ENCODE measurements at places on chromosomes 6 and 20.

GRCh38 chr6:8429821-8430220 is 5.5 kb downstream of the SLC35B3 start:
- DNase-seq = no peak

DNA sequence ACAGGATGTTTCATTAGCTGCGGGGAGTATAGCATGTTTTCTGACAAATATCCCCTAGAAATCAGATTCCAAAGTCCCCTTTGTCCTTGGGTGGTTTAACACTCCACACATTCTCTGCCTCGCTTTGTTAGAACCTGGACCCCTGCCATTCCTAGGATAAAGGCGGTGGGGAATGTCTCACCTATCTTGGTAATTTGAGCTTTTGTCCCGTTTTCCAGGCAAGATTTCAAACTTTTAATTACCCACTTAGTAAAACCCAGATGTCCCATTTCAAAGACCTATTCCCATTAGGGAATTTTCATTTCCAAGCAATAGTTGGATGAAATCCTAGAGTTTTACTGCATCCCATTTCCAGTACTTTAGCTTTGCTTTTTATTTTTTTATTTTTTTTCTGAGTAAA is 501.0 kb upstream of the MAP3K7 start:
- DNase-seq = no peak

DNA sequence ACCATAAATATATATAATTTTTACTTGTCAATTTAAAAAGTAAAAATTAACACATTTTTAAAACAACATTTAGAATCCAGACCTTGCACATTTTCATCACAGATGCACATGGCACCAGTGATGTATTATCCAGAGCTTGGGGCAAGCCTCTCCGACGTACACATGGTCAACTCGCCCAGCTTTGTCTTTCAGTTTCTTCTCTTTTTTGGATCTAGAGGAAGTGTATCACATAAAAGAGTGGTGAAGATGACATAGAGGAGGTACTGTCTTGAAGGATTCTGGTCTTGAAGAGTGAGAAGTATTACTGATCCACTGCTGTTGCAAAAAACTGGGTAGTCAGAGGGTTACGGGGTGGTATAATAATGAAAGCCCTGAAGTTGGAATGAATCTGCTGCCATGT is 46.9 kb upstream of the TAB2 start:
- DNase-seq = no peak

- no peak for DNase-seq
These were observed 27.4 kb downstream of the UBE3D start for GRCh38 chr6:83038246-83038645.

GRCh38 chr20:37265152-37265551 is 3.5 kb upstream of the GHRH start:
- peak; percentile 52 for DNase-seq

- no peak for DNase-seq
These were observed 26.8 kb downstream of the TGM2 start for GRCh38 chr20:38138086-38138778.

DNA sequence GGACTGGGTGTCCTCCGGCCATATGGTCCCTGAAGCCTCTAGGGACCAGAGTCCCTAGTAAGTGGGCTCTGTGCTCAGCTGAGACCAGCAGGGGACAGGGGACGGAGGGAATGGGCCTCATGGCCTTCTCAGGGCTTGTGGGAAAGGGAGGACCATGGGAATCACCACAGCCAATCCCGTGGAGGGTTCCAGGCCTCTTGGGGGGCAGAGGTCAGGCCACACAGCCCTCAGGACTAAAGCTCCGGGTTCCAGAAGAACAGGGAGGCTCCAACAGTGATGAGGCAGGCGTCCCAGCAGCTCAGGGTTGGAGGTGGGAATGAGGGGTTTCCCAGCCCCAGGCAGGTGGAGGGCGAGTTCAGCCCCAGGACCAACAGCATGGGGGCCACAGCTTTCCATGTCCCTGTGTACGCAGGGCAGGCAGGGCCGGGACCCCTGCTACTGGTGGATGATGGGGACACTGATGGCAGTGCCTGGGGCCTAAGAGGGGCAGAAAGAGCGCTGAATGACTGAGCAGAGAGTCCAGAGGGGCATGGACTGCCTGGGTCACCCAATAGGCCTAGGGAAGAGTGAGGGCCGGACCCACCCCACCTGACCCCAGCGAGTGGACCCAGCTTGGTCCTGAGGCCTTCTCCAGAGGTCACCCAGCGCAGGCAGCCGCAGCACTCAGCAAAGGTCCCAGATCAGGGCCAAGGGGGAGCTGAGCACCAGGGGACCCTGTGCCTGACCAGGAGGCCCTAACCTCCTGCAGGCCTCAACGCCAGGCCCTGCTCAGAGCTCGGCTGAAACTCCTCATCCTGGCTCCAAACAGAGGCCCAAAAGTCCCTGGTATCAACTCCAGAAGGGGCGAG is 8.8 kb downstream of the MYL9 start:
- no peak for DNase-seq

DNA sequence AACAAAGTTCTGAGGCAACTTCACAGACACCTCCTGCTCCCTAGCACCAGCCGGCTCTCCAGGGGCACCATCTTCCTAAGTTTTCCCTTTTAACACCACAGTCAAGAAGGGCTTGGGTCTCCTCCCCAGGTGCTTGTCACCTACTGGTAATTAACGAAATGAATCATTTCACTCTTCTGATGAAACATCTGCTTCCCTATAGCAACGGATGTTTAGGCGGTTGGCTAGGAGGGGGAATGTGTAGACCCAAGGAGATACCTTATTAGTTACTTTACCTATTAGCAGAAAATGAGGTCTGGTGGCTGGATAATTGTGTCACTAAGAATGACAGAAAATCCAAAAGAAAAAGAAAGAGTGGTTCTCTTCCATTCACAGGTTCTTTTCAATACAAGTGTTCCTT is 46.3 kb upstream of the FABP7 start:
- DNase-seq = no peak

DNA sequence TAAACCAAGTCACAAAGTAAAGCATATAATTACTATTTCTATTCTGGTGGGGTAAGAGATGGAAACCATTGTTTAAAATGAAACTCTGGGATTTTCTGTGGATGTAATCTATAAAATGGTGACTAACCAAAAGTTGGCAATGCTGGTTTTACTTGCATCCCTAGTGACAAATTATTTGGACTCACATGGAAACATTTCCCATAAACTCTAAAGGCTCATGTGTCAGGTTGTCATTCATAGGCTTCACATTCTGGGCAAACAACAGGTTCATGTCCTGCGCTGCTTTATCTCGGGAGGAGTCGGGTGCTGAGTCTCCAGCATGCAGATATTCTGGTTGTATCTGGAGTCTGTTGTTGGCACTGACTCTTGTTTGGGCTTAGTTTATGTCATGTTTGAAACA is 98.0 kb upstream of the SCP2D1 start:
- no peak for DNase-seq

DNA sequence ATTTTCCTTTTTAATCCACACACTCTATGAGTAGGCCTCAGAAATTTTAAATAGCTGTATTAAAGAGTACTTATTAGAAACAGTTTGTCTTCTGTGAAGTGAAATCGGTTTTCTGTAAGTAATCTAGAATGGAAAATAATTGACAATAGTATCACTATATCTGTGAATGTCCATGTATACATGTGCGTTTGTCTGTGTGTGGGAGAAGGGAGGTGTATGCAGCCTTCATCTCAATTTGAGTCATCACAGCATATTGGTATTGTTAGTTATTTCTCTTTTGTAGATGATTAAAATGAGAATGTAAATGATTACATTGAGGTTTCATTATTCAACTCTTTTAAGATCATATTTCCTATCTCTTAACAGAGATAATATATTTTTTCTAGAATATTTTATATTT is 206.0 kb downstream of the EYS start:
- no peak for DNase-seq

- DNase-seq = no peak
These were observed 267.8 kb downstream of the ERMARD start for GRCh38 chr6:170018936-170019817.

DNA sequence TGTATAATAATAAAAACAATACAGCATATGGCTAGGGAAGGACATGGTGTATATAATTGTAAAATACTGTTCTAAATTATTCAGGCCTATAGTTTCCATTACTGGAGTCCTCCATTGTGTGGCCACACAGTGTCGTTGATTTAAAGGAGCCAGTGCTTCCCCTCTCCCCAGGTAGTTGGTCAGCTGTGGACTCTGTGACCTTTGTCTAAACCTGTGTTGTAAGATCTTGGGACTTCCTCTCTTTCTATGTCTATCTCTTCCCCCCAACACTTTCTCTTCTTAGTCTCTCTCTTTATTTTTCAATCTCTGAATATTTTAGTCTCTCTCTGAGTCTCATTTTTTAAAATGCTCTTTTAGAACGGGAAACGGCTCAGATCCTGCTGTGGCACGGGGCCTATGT is 35.6 kb downstream of the BRPF3 start:
- no peak for DNase-seq

Data from GDM1 (cell line).